ENCODE measurements at places on chromosomes 2 and 18.

- DNase-seq: no peak
These were observed 51.3 kb upstream of the SPP2 start for GRCh38 chr2:233999182-233999581.

DNA sequence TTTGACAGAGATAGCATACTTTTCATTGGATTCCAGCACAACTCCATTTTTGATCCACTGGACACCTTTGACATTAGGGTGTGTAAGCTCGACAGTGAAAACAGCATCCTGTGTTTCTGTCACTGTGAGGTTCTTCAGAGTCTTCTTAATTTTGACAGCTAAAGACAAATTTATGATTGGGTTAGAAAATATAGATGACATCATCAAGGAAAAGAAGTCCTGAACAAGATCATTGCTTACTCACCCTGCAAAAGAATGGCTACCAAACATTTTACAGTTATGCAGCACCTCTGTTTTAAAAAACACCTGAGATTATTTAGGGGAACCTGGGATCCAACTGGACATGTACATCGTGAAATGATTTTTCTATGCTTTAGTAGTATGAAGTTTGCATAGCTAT, 36.7 kb downstream of the TTN start:
- DNase-seq: no peak

- DNase-seq: no peak
These were observed 131.5 kb downstream of the HDAC4 start for GRCh38 chr2:239269173-239269885.

DNA sequence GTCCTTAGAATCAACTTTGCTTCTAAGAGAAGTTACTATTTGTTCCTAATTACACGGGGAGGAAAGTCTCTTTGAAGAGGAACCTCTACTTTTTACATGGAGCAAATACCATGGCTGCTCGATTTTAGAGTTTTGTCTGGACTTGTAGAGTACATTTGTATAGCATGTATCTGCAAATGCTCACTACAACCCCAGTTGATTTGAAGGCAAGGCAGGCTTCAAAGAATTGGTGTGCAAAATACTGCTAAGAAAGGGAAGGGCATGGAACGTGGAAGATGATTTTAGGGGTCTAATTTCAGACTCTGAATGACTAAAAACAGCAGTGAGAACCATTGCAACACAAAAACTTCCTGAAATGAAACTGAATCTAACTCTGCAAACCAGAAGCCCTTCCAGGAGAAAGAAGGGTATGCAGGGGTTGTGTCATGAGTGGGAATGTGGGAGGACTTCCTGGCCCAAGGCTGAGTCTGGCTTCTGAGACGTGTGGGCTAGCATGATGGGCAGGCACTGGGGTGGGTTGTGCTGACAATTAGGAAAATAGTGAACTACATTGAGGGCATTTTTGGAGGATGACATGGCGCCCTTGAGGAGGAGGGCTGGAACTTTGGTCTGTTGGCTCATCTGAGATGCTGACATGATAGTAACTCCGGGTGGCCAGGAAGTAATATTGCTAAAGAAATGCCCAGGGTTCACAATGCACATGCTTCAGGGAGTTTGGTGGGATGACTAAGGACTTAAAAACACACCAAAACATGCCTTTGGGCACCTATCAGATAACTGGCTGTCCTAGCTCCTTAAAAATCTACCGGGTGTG, 18.9 kb upstream of the IL1R2 start:
- no peak for DNase-seq

DNA sequence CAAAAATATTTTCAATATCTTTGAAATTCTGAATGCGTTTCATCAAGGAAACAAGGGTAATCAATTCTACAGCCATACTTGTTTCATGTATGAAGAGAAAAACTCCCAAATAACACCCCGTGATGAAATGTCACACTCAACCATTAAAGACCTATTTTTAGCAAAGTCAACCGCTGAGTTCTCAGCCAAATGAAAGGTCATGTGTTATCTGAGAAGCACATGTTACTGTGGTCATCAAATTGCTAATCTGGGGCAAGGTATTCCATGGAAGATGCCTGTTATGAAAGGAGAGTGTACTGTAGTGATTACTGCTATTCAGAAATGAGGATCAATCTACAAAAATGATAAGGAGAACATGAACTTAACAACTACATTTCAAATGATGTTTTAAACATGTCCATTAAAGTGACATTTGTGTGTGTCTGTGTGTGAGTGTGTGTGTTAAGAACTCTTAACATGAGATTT, 126.7 kb downstream of the BCL2 start:
- DNase-seq: no peak

DNA sequence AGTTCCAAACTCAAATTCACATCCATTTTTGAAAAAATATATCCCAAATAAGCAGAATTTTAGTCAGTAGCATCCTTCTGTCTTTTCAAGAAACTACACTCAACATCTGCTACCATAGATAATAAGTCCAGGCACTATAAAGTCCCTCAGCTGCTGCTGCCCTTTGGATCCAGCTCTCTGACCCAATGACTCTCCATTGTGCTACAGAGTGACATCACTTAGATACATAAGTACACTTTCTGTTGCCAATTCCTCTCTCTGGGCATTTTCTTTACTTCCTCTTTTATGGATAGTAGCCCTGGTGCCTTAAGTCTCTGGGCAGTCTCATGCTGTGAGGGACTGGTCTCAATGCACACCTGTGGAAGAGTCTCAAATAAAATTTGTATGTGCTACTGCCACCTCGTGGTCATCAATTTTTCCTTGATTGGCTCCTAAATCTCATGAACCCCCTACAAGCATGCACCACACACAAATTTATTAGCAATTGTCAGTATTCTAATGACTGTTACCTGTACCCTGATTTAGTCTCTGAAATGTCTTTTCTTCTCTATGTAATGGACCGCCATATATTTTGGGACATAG, 219.2 kb downstream of the LRP1B start:
- DNase-seq: peak; percentile 44

GRCh38 chr18:8562919-8563318, 46.3 kb upstream of the RAB12 start:
- DNase-seq: no peak

DNA sequence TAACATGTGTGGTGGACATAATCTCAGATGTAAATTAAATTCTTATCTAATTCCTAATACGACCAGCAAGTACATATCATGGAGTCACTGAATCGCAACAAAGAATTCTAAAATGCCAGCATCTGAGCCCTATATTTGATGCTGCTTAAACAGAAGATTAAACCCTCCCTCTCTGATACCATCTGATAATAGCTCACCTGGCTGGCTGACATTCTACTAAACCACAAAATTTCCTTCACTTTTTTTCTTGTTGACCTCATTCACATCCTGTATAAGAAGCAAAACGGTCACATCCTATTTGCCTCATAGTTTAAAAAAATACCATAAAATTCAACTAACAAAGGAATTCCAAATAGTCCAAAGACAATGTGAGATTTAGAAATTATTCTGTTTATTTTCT, 371.6 kb upstream of the SLC8A1 start:
- DNase-seq: no peak

DNA sequence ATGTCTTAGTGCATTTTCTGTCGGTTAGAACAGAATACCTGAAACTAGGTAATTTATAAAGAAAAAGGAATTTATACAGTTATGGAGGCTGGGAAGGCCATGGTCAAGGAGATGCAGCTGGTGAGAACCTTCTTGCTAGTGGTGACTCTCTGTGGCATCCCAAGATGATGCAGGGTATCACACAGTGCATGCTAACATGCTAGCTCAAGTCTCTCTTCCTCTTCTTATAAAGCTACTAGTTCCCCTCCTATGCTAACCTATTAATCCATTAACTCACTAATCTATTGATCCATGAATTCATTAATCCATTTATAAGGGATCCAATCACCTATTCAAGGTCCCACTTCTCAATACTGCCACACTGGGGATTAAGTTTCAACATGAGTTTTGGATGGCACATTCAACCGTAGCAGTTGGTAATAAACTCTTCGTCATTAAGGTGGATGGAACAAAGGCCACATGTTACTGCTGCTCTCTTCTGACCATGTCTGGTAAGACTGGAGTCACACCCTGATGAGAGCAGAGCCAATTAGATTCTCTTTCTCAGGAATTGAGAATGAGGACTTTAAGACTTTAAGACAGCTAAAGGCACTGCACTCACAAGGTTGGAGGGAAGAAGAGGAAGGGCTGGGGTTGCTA, 211.6 kb upstream of the SMAD7 start:
- DNase-seq: no peak

- DNase-seq: no peak
These were observed 726.6 kb upstream of the FANCL start for GRCh38 chr2:58967736-58968135.

- DNase-seq: no peak
These were observed 58.1 kb downstream of the ST3GAL5 start for GRCh38 chr2:85830645-85831044.

GRCh38 chr2:227029426-227030105, 134.4 kb downstream of the COL4A4 start:
- DNase-seq: no peak

GRCh38 chr18:79554321-79554720, 125.3 kb upstream of the CTDP1 start:
- DNase-seq: no peak

DNA sequence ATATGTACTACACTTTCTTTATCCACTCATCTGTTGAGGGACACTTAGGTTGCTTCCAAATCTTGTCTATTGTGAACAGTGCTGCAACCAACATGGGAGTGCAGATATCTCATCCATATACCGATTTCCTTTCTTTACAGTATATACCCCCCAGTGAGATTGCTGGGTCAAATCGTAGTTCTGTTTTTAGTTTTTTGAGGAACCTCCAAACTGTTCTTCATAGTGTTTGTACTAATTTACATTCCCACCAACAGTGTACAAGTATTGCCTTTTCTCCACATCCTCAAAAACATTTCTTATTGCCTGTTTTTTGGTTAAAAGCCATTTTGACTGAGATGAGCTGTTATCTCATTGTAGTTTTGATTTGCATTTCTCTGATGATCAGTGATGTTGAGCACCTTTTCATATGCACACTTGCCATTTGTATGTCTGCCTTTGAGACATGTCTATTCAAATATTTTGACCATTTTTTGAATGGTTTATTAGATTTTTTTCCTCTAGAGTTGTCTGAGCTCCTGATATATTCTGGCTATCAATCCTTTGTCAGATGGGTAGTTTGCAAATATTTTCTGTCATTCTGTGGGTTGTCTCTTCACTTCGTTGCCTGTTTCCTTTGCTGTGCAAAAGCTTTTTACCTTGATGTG, 12.2 kb downstream of the PLEK start:
- DNase-seq: no peak

DNA sequence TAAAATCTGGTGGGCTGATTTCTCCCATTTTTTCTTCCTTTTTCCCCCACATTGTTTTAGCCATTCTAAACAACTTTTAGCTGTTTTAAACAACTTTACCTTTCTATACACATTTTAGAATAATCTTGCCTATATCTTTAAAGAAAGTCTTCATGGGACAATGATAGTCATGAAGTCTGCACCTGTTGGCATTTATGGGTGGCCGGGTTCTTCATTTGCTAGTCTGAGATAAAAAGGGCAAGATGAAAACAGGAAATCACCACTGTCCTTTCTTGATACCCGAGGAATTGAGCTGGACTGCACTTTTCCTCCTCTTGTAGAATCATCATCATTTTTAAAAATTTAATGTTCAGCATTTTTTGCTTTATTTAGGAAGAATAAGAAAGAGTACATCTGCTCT, 104.5 kb downstream of the ATP9B start:
- no peak for DNase-seq

- DNase-seq: no peak
These were observed 1.8 kb downstream of the RNF138 start for GRCh38 chr18:32093523-32093922.

- no peak for DNase-seq
These were observed 52.8 kb downstream of the SLC35F5 start for GRCh38 chr2:113703386-113704299.

DNA sequence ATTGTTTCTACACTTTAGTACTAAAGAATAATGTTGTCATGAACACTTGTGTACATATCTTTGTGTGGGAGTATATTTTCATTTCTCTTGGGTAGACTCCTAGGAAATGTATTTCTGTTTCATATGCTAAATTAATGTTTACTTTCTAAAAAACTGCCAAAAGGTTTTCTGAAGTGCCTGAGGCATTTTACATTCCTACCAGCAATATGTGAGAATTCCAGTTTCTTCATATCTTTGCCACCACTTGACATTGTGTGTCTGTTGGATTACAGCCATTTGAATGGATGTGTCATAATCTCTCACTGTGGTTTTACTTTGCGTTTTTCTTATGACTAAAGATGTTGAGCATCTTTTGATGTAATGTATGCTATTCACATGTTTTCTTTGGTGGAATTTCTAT, 428.2 kb upstream of the KCNH7 start:
- DNase-seq: peak; percentile 60

- peak; percentile 58 for DNase-seq
These were observed 22.6 kb upstream of the BCL2 start for GRCh38 chr18:63342206-63342605.

GRCh38 chr2:142131010-142131669, at the start of gene LRP1B:
Gene LRP1B (minus strand): TSS chr2:142131016. CDS start chr2:142130729, 287 bp downstream.
- peak; percentile 60 for DNase-seq

- no peak for DNase-seq
These were observed 34.7 kb upstream of the DLX1 start for GRCh38 chr2:172050479-172051125.

DNA sequence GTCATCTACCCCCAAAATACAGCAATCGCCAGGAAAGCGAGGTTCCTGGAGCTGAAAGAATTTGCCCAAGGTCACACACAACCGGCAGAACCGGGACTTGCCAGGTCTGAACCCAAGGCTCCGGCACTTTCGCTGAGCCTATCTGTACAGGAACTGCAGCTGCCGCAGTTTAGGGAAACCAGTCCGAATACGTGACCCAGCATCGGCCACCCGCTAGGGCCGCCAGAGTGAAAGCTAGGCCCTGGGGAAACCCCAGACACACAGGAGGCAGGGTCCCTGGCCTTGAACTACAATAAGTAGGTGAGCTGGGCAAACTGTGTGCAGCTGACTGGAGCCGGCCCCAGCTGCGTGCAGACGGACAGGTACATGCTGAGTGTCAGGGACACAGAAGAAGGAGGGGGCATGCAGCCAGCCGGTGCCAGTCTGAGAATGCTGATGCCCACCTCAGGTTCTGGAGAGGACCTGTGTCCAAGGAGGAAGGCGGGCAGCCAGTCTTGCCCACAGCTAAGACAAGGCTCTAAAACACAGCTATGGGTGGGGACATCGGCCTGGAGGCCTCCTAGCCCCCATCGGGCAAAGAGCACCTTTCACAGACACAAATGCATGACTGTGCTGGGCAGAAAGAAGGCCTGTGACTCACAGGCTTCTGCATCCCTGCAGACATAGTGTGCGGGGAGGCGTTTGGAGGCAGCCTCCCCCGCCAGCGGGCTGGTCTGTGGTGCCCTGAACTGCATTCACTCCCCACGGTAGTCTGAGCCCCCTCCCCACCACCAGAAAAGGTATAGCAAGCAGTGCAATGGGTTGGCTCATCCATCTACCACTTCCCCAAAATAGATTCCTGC, 107.4 kb upstream of the ID2 start:
- no peak for DNase-seq

- no peak for DNase-seq
These were observed 45.6 kb upstream of the ARHGAP15 start for GRCh38 chr2:143083636-143084035.
